ENCODE measurements at places on chromosomes 5 and 9.

DNA sequence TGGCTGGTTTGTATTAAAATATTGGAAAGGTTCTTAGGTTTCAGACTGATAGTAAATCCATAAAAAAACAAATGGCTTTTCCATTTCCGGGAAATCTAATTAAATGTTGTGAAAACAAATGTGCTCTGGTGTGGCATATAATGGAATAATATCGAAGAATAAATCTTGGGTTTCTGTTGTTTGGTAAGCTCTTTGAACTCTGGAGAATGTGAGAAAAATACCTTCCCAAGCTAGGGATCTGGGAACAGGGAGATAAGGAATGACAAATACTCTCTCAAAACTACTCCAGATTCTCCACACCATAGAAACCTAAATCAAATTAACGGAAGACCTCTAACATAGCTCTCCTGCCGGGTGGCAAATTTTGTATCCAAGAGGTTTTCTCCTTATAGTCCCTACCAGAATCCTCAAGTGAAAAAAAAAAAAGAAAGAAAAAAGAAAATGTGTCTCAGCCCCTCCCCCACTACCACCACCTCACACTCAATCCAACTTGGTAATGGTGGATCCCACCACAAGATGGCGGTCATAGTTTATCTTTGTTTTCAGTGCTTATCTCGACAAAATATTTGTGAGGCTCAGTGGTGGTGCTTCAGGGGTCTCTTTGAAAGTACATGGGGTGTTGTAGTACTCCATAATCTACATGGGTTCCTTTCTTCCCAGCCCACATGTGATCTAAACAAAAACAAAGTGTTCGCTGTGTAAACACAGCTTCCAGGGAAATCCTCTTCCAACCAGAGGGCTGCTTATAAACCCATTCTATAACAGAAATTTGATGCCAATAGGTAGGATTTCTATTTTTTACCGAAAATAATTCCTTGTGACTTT is 54.5 kb upstream of the FST start:
- DNase-seq, result peak; percentile 51

- DNase-seq, result no peak
These were observed 75.0 kb upstream of the TNC start for GRCh38 chr9:115192835-115193525.

DNA sequence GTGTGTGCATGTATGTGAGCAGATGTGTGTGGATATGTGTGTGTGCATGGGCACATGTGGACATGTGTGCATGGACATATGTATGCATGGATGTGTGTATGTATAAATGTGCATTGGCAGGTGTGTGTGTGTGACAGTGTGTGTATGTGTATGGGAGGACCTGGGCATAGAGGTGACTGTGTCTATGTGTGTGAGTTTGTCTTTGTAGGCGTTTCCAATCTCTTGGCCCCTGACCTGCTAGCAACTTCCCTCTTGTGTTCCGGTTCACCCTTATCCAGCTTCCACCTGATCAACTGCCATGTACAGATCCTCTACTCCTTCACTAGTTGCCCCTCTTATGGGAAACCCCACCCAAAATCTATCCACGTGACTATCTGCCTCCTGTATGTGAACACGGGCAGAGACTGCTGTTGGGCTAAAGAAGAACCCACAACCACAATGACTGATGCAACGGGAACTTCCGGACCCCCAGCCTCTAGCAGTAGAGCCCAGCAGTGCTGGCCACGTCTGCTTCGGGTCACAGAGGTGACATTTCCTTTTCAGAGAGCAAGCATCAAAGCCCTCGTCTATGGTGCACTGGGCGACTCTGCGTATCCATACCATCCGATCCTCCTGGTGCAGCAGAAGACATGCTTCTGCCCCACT is 24.9 kb upstream of the GADD45G start:
- no peak for DNase-seq

DNA sequence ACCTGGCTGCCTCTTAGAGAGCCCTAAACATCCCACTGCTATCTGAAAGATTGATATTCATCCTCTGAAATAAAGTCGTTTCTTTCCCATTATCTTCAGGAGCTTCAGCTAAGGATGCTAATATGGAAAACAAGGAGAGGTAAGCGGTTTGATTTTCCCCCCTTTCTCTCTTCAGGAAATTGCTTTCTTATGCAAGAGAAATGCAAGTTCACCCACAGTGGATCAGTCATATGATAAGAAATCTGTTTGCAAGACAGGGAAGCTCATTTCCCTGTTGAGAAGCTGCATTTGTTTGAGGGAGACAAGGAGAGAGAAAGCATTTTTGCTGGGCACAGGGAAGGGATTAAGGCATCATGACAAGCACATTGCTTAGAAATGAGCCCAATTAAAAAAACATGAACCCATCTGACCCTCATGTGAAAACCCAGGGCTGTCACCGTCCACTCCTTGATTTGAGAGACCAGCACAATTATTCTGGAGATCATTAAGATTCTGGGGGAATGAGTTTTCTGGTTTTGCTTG is 53.7 kb upstream of the BOD1 start:
- no peak for DNase-seq

GRCh38 chr9:83336706-83337105 is 201.5 kb downstream of the FRMD3 start:
- DNase-seq, result no peak

- peak; percentile 21 for DNase-seq
These were observed at the start of gene GOLGA2 for GRCh38 chr9:128275198-128276007. TSS of gene GOLGA2 (minus strand) at chr9:128276007. CDS start at chr9:128275976, 31 bp downstream.

Measured in NCI-H226 (cell line).